NCI-H1436 (cell line): ENCODE measurements at places on chromosomes 3 and 15.

DNA sequence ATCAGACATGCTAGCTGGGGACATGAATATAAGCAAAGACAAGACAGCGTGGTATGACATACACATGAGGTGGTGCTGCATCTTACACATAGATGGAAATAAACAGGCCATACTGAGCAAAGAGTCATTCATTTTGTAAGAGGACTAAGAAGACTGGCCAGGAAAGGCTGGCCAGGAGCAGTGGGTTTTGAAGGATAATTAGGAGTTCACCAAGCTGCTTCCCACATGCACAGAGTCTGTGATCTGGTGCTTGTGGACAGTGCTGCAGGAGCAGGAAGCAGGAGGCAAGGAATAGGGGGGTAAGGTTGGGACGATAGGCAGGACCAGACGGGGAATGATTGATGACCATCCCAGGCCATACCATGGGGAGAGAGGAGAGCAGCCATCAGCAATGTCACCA lies 41.5 kb downstream of the ST8SIA2 start:
- no peak for DNase-seq

- DNase-seq = no peak
These were observed 29.4 kb upstream of the ATP8B4 start for GRCh38 chr15:50148362-50148963.

DNA sequence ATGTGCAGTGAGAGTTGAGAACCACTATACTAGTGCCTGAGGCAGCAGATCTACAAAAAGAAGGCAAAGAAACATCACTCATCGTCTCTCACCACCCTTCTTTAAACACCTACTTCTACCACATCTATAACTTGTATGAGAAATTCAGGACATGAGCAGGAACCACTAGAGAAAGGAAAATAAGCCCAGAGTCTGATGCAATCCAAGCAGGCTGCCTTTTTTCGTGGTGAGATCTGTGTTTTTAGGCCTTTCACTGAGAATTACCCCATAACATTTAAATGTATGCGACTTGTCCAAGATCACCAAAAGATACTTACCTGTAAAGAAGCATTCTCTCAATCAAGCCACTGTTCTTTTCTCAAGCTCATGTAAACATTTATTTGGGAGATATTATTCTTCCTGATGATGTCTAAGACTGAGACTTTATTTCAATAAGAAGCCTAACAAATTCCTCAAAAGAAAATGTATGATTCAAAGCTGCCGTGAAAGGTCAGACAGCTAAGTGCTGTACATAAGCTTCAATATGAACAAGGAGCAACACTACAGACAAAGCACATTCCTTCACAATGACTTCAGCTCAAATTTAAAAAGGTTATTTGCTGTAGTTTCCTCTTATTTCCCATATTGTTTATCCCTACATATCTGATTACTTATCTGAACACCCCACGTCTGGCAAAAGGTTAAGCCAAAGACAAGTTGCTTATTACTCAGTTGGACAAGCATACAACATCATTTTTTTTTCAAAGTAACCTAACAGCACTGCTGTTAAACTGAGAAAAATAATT lies 16.5 kb downstream of the SPICE1 start:
- no peak for DNase-seq

DNA sequence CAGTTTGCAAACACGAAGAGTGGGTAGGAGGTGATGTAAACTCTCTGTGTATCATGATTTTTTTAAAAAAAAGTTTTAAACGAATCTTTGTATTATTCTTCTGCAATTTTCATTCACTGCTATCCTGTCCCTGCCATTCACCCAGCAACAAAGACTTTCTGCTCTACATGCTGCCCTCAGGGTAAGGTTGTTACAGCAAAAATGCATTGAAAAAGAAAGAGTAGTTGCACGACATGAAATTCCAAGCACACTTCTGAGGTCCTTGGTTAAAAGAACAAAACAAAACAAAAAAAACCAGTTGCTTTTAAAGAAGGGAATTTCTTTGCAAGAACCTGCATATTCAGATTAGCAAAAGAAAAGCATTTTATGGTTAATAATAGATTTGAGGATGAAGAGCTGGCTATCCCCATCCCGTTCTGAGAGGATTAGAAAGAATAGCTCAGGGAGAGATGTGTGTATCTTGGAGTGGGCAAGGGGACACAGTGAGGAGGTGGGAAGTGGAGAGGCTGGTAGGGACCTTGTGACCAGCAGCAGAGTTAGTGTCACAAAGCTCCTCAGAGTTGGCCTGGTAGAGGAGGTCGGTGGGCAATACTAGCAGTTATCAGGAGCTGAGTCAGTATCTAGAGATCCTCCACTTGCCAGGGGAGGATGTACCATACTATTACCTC lies 290.8 kb downstream of the NEK10 start:
- no peak for DNase-seq

DNA sequence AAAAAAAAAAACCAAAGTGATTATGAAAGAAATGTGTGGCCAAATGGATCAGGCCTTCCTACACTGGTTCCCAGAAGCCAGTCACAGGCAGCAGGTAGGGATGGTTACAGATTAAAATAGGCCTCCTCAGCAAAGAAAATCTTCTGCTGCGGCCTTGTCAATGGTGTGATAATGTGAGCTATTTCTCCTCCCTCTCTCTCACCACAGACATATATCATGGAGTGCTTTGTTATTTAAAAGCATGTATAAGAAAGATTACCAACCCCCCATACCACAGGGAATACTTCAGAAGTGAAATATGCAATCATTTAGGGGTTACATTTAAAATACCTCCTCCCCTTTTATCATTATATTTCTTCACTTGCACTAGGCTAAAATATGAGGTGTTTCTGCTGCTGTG lies 32.2 kb upstream of the LRTM1 start:
- DNase-seq = no peak

- DNase-seq = no peak
These were observed 19.4 kb upstream of the SLC6A1 start for GRCh38 chr3:10973046-10973595.

DNA sequence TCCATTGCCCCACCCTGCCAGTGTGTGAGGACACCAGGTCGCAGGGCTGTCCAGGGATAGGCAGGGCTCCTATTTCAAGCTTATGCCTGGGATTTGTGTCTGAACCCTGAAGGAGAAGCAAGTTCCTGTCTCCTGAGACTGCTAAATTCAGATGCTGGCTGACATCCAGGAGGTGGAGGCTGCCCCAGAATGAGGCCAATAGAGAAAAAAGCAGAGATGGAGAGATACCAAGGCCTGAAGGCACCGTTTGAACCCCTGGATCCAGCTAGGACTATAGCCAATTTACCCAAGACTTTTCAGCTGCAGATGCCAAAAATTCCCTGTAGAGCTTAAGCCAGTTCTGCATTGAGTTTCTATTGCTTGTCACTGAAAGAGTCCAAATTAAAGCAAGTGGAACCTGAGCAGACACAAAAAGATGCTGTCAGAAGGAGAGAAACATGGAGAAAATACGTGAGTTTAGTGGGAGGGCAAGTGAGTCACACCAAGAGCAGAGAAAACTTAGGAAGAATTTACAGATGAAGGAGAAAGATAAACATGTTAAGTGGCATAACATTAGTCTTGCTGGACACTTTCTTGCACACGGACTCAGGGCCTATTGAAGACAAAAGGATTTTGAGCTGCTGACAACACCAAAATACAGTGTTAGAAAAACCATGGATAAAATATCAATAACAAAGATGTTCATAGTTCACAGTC lies 148.6 kb downstream of the CNTN3 start:
- DNase-seq = no peak

DNA sequence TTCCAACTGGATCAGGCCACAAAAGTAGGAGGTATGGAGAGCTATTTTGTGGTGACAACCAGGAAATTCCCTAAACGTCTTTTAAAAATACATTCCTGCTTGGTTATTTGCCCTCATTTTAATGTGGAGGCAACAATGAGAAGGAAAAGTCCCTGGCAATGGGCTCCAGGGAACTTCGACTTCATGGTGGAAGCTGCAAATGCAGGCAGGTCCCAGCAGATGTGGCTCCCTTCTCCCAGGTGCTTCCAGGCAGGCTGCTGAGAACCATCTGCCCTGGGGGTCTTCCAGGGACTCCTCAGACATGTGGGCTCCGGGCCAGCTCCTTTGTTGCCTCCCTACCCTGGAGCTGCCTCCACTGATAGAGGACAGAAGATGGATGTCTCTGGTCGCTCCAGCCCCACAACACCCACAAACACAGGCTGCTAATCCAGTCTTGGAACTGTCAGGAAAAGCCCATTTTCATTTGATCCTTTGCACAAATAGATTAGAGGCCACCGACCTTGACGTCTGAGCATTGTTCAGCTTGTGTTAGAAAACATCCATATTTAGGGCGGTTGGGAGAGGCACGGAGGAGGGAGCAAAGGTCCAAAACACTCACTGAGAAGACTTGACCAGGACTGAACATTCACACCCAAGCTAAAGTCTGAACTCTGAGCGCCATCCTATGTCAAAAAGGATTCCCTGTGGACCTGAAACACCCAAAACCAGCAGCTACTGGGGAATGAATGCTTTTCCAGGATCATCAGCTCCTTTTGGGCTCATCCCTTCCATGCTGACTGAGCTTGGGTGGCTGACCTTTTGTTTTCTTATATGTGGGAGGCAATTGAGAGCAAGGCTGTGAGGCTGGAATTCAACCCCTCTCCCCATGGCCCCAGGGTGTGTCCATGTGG lies 30.2 kb upstream of the SLCO2A1 start:
- no peak for DNase-seq

- no peak for DNase-seq
These were observed 23.0 kb downstream of the TLNRD1 start for GRCh38 chr15:81023483-81024264.

DNA sequence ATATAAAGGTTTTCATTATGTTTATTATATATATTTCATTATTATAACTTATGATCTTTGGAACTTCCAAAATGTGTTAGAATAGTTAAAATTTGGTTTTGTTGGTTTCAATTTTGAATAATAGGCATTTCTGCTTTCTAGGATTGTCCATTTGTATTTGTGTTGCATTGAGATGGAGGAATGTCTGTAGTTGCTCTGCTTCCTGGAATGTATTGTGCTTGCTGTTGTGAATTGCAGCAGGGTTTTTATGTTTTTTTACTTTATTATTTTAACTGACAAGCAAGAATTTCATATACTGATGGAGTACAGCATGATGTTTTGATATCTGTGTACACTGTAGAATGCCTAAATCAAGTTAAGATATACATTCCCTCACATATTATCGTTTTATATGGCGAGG lies 247.4 kb downstream of the XXYLT1 start:
- no peak for DNase-seq

GRCh38 chr3:138222942-138223287 lies 35.8 kb downstream of the ARMC8 start:
- no peak for DNase-seq

DNA sequence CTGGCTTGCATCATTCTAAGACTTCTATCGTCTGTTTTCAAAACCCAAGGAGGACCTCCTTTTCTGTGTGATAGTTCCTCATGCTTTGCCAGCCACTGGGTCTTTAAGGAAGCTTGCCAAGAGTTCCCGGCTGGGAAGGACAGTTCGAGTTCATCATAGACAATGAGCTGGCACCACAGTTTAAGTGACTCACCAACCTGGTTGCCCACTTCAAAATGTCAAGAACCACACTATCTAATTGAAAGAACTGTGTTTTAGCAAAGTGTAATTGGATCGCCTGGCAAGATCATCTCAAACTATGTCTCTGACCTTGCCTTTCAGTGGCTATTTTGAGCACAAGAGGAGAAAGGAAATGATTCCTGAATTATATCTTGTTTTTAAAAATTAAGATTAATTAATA lies 27.9 kb downstream of the SOX2 start:
- no peak for DNase-seq

DNA sequence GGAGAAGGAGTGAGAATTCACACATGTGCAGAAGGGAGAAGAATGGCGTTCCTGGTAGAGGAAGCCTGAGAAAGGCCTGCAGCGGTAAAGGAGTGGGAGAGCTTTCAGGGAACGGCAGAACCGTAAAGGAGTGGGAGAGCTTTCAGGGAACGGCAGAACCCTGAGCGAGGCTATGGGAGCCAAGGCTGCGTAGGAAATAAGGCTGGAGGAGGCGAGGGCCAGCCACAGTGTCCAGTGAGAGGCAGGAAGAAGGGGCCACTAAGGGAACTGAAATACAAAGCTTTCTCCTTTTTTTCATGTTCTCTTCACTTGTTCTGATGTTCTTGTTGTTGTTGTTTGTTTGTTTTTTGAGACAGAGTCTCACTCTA lies 41.6 kb downstream of the GOLGA6L10 start:
- no peak for DNase-seq

DNA sequence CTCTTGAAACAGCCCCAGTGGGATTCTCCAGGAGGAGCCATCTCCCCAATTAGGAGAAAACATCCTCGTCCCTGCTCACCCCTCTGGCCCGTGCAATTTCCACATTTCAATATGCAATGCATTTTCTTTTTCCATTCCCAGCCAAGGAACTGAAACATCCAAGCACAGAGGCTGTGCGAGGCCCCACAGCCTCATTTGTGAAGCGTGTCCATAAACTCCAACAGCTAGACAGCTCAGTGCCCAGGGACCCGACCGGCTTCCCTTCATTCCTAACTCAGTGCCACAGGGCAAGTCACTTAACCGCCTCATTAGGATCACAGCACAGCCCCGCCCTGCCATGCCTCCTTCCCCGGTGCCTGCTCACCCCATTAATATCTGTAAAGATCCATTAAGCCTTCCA lies 204.2 kb upstream of the IGF1R start:
- no peak for DNase-seq

- DNase-seq = no peak
These were observed 36.6 kb downstream of the DMXL2 start for GRCh38 chr15:51585986-51586385.

DNA sequence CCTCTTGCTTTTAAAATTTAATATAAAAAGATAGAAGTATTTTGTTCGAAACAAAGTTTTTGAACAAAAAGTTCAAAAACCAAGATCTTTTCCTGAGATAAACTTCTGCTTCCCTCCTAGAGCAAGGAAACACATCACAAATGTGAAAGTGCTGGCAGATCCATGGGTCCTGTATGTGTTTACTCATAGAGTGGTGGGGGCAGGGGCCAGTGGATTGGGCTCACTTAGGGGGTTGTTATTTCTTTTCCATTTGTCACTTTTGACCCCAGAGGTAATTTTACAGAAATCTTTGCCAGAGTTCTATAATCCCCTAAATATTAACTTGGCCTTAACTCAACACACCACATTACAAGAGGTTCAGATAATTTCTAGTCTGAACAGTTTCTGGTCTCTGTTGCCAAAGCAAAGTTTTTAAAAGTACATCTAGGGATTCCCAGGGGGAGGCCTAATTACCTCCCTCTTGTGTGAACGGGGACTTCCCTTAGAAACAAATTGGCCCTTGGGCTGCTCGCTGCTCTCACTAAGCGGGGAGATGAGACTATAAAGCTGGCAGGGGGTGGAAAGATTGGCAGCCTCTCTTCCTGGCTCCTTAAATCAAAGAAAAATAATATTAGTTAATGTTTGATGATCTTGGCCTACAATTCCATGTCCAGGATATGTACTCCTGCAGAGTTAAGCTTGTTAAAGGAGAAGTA lies 66.8 kb upstream of the PTX3 start:
- no peak for DNase-seq

GRCh38 chr3:67704322-67704721 lies 49.9 kb upstream of the SUCLG2 start:
- no peak for DNase-seq

DNA sequence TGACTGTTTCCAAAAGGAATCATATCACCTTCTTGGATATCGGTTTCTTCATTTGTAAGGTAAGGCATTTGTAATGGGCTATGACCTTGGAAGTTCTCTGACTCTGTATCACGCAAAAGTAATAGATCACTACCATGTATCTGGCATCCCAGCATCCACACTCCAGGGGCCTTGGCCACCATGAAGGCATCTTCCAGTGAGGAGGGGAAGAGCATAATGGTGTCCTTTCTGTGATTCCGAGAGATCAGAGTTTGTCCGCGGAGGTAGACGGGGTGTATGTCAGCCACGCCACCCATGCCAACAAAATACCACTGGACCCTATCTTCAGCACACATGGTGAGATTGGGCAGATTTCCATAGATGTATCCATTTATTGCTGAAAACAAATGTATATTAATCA lies 48.1 kb upstream of the CP start:
- DNase-seq = no peak
